ENCODE measurements at places on chromosomes 16 and 17. TPM values are rescaled to one million over a fixed set of nuclear protein-coding genes. Genes with fewer than 3 reads are reported as not detected.

- DNase-seq = peak; percentile 91
Observed at GRCh38 chr17:39209317-39210092, 9.4 kb downstream of the RPL19 start.

The P2RX5 gene
- 4.0 TPM for total RNA-seq

DNA sequence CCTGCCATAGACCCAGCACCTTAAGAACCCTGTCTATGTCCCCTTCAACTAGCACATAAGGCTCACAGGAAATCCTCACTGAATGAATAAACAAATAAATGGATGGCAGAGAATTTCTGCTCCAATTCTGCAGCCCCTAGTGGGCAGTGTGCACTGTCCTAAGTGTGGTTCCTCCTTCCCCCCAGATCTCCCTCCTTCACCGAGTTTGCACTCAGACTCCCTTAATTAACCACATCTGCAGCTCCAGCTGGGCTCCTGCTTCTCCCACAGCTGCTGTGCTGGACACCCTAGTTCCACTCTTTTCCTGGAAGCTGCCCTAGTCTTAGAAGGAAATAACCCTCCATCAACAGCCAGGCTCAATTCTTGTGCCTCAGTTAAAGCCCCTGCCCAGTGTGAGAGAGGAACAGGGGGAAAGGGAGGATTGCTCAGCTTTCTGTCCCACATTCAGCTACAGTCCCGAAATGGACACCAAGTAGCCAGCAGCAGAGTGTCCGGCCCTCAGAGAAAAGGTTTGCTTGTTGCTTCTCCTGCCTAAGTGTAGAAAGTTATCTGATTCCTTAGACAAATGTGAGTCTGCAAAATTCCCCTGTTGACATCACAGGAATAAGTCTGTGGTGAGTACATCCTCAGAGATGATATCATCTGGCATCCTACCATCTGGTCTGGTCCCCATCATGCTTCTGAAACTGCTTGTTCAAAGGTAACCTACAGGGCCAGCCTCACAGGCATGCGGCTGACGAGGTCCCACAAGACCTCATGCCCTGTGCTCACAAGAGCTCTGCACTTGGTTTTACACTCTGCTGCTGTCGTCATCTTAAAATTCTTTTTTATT, 12.3 kb downstream of the LRRC3C start:
- peak; percentile 93 for DNase-seq

The CENPX gene
- 43.9 TPM for total RNA-seq

DNA sequence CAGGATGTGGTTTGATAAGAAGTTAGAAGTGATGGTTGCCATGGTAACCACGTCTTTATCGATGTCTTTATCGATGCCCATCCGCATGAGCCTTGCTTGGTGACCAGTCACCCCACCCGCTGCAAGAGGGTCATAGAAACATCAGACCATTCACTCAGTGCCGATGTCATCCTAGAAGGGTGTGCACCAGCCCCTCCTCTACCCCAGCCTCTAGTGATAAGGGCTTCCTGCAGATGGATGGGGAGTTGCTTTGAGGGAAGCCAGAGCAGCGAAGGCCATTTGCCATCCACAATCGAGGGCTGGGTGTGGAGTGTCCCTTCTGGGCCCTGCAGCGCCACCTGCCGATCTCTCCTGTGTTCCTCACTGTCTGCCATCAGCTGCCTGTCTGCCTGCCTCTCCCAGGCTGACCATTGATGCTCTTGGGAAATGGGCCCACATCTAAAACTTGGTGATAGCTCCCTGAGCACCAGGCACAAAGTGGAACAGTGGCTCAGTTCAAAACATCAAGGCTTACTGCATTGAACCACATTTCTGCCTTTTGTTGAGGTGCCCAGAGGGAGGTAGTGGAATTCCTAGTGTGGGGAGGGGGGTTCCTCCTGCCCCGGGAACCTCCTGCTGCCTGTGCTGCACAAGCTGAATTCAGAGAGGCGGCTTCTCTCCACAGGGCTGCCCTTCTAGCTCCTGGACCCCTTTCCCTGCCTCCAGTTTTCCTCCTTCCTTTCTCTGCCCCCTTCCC, 8.9 kb downstream of the CALB2 start:
- peak; percentile 70 for DNase-seq

DNA sequence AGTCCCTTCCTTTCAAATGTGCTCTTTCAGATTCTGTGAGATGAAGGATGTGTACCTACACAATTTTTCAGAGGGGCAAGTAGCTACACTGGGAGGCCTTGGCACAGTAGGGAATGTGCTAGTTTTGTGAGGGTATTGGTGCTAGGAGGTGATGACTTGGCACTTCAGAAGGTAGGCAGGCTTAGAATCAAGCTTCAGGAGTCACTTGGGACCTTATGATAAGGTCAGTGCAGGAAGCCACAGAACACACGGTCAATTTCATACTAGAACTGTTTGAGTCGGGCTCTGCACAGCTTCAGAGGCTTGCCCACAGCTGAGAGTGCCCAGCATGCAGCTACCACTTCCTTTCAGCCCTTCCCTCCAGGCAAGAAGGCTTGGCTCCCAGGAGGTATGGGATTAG, 6.1 kb downstream of the CMTM1 start:
- no peak for DNase-seq

- no peak for DNase-seq
Observed at GRCh38 chr16:86133847-86134375, 234.9 kb downstream of the IRF8 start.

GRCh38 chr16:85738923-85739715, 11.8 kb downstream of the C16orf74 start:
- no peak for DNase-seq

The COG7 gene
- total RNA-seq = 15.6 TPM

DNA sequence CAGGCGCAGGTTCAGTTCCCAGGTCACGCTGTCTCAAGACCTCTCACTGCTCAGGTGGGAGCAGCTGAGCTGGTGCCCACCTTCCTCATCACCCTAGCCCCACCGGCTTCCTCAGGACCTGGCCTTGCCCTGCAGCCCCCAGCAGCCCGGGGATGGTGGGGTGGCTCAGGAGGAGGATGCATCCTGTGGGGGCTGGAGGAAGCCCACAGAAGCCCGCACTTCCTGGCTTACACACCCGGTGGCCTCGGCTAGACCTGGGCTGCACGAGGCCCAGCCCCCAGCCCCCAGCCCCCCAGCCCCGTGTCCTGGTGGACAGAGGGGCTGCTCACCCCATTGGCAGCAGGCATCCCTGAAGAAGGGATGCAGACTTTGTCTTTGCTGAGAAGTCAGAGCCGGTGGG, 43.4 kb downstream of the BAHCC1 start:
- no peak for DNase-seq

The TMC8 gene
- not detected for total RNA-seq

DNA sequence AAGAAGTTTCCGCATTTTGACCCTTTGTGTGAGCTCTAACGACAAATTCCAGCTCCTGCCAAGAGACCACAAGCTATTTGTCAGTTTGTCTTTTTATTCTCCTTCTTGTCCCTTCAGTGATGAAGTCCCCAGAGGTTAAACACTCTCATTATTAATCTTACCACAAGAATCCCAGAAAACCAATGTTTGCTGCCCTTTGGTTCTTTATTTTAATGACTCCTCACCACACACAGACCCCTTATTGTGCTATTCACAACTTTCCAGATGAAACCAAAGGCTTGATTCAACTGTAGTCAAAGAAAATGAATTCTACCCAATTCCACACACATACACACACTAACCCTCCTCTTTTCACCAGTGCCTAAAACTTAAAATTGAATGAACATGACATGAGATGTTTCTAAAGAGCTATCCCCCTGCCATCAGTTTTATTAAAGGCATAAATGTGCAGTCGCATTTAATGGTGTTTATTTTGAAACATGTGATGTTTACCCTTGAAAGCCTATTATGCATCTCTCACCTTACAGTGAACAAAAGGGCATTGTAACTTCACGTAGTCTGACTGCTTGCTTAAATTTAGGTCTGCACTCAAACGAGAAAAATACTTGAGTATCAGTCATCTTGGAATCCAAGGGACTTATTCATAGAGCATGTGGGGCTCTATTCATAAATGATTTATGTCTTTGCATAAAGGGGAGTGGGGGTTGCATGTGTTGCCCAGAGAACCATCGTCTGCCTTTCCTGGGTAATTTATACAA, 44.1 kb downstream of the PCTP start:
- DNase-seq = no peak

GRCh38 chr16:51407199-51407598, 256.1 kb upstream of the SALL1 start:
- DNase-seq = no peak

The MT1M gene
- 3.8 TPM for total RNA-seq

GRCh38 chr16:52773026-52773425, 226.1 kb upstream of the TOX3 start:
- no peak for DNase-seq

- no peak for DNase-seq
Observed at GRCh38 chr17:339193-340061, 13.2 kb downstream of the RPH3AL start.

GRCh38 chr16:73558219-73558618, 510.3 kb upstream of the ZFHX3 start:
- no peak for DNase-seq

GRCh38 chr16:87050142-87050541, 267.1 kb downstream of the C16orf95 start:
- no peak for DNase-seq

DNA sequence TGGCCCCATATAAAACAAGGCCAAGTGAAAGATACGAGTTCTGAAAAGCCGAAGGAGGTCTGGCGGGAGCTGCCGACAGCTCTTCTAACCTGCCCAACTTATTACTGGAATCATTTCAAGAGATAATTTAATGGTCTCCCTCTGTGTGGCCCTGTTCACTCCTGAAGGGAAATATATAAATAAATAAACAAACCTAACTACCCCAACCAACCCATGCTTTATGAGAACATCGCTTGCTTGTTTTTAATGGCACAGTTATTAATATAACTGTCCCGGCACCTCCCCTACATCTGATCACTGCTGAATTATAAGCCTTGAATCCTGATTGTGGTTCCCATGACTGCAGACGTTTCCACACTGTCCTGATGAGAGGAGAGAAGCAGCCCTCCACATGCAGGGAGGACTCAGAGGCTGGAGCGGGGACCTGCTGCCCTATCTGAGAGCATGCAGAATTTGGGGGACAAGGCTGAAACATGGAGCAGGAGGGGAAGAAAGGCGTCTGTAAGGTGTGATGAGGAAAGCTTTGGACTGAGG, 22.2 kb downstream of the CDK5RAP3 start:
- DNase-seq = no peak

DNA sequence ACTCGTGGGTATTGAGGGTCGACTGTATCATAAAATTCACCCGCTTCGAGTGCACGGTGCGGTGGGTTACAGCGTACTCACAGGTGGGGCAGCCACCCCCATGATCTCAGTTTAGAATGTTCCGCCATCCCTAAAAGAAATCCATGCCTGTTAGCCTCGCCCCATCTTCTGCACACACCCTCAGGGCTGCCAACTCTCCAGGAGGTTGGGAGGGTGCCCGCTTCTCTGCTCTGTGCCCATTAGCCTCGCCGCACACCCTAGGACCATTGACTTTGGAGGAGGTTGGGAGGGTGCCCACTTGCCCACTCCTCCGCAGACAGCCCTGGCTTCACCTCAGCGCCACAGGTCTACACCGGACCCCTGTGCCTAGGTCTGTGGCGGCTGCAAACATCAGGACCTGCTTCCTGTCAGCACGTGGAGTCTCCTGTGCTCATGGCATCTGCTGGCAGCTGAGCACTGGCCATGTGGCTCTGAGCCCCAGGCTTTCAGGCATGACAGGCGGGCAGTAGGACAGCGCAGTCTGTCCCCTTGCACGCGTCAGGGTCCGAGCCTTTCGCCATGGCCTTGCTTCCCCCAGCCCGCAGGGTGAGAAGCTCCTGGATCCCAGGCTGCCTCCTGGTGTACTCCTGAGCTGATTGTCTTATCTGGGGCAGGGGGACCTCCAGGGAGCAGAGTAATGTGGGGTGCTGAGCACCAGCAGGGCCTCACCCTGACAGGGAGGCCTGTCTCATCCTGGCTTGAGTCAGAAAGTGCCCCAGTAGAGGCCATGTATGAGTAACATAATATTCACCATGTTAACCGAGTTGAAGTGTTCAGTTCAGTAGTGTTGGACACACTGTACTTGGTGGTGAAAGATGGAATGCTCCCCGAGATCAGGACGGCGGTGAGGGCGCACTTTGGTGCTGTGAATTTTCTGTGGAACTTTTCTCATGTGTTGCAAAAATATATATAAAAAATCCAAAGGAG, 21.9 kb downstream of the NME3 start:
- DNase-seq = peak; percentile 53

The OSGIN1 gene
- 1.1 TPM for total RNA-seq

DNA sequence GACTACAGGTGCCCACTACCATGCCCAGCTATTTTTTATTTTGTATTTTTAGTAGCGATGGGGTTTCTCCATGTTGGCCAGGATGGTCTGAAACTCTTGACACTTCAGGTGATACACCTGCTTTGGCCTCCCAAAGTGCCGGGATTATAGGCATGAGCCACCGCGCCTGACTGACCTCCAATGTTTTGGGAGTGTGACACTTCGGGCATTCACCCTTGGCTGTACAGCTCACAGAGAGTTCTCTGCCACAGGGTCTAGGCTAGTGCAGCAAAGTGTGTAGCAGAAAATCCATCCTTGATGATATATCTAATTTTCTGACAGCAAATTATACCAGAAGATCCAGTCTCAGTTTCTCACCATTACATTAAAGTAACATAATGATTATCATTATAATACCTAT, 14.1 kb downstream of the FAM20A start:
- DNase-seq = no peak

- no peak for DNase-seq
Observed at GRCh38 chr16:84378567-84378966, 10.2 kb downstream of the ATP2C2 start.

DNA sequence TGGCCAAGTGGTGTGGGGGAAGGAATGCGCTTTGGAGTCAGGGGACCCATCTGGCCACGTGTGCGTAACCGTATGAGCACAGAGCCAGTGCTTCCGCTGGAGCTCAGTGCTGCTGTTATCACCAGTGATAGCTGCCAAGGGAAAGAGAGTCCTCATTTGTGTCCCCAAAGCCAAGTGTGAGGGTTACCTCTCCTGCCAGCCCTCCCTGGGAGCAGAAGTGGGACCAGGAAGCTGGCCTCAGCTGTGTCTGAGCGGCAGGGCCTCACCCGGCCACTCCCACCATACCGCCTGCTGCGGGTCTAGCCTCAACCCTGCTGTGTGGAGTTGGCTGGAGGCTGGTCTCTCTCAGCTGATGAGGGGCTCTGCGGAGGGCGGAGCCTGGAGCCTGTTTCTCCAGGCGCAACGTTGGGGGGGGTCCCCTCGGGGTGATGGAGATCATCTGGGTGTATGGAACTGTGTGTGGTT, 44.5 kb downstream of the MEAK7 start:
- DNase-seq = no peak

The GLP2R gene
- not detected for total RNA-seq

DNA sequence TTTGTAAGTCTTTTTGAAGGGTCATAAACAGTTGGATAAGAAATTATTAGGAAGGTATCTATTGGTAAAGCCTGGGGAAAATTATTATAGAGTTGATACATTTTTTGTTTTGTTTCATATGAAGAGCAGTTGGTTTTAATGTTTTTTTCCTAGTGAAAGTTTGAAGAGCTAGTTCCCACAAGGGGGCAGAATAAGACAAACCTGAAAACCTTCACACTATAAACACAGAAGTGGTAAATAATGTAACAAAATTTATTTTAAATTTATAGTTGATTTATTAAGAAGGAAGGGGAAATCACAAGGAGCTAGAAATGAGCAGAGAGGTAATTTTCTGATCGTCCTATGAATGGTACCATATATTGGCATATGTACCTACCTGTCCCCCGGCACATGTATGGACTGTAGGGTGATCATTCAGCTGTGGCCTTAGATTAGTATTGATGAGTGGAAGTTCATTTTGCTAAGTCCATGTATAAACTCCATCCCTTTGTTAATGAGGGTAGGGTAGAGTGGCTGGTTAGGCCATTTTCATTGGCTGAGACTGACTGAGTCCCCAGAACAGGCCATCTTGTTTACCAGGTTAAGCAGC, 116.3 kb downstream of the TANC2 start:
- DNase-seq = peak; percentile 60

GRCh38 chr17:46212634-46213435, 19.6 kb upstream of the KANSL1 start:
- DNase-seq = peak; percentile 93

The TEKT3 gene
- not detected for total RNA-seq

Measured in GM23248 (cell line).